ENCODE measurements at places on chromosomes 6 and 20.

GRCh38 chr20:12090920-12091319, 173.2 kb downstream of the BTBD3 start:
- DNase-seq: no peak

DNA sequence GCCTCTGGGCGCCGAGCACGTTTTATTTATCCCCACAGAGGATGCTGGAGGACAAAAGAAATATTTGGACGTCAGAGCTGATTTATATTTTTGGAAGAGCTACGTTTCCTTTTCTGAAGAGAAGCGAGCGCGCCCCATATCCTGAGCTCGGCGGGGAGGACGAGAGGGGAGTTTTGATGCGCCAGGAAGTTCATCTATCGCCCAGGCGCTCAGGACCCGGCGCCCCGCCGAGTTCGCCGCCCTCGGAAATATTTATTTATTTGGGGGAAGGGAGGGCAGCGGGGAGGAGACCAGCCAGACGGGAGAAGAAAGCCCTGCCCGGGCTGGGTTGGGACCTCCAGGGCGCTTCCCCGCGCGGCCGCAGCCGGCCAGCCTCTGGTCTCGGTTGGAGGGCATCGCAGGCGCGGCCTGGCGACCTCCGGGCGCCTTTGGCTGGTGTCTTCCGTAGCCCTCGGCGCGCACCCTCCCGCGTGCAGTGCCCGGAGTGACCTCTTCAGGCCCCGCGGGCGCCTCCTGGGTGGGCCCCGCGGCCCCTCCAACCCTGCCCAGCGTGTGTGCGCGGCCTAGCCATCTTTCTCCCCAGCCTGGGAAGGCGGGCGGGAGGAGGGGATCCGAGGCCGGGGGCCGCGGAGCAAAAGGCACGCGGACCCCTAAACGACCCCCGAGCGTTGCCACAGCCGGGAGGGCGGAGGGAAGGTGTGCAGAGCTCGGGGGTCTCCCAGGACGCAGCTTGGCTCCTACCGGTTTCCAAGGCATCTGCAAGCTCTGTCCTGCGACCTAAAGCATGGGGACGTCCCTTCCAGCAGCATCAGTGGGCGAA, 5.4 kb upstream of the FOXF2 start:
- DNase-seq: no peak

DNA sequence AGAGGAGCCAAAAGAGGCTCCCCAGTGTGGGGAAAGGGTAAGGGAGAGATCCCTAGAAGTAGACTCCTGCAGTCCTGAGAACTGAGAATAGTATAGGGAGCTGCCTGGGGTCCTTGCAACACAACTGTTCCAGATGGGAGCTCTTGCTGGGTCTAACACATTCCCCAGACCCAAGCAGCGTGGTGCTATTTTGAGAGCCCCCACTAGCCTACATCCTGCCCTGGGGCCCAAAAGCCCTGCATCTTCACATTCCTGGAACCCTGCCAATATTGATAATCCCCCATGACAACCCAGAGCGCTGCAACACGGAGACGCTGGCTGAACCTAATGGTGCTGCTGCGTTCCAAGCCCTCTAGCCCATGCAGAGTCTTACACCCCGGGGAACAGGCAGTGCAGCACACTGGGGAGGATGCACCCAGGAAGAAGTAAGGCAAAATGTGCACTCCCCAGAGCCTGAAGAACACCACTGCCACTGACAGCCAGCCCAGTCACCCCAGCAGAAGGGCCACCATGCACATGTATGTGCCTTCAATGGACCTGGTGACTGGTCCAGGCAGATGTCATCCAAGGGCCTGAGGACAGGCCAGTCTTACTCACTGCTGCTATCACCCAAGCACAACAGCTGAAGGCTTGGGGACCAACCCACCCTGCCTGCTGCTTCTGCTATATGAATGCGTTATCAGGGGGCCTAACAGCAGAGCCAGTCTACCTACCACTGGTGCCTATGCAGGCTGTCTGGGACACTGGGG, 7.0 kb upstream of the RNF217 start:
- DNase-seq: no peak

GRCh38 chr20:23133560-23133998, 47.5 kb upstream of the CD93 start:
- no peak for DNase-seq

DNA sequence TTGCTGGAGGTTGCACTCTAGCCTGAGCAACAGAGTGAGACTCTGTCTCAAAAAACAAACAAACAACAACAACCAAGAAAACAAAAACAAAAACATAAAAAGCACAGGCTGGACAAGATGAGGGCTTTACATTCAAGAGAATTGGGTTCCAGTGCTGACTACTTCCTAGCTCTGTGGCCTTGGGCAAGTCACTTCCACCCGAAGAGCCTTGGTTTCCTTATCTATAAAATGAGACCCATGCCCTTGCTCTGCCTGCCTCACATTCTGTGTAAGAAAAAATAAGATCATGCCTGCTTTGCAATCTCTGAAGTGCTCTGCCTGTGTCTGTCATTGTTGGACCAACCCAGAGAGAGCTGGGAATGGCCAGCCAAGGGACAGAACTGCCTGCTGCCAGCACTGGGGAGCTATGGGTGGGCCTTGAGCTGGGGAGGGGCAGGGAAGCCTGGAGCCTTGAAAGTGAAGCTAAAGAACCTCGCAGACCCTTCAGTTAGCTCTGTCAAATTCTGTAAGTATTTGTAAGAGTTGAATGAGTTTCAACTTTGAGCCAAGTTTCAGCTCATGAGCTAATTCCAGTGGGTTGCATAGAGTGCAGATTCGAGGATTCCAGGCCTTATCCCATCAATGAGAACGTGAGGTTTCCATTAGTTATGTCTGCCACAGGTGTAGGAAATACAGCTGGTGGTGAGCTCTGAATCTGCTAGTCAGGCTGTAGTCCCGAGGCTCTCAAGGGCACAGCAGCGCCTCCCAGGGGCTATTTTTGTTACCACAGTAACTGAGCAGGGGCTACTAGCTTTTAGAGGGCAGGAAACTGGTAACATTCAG, 93.2 kb downstream of the DLGAP4 start:
- DNase-seq: no peak

- DNase-seq: no peak
Measured at GRCh38 chr6:33375143-33375671, 16.4 kb upstream of the KIFC1 start.

- no peak for DNase-seq
Measured at GRCh38 chr6:73657201-73657600, 3.4 kb upstream of the SLC17A5 start.

GRCh38 chr6:13761361-13762036, 49.9 kb upstream of the RANBP9 start:
- DNase-seq: no peak

All from stimulated activated CD4-positive, alpha-beta T cell treated with anti-CD3 and anti-CD28 coated beads, Interleukin-2, amount 100 ng/mL, for 4 hours (primary cell).